ENCODE measurements at places on chromosomes 2 and 18.

GRCh38 chr2:219954331-219954730 lies 326.9 kb downstream of the SLC4A3 start:
- DNase-seq, result no peak

DNA sequence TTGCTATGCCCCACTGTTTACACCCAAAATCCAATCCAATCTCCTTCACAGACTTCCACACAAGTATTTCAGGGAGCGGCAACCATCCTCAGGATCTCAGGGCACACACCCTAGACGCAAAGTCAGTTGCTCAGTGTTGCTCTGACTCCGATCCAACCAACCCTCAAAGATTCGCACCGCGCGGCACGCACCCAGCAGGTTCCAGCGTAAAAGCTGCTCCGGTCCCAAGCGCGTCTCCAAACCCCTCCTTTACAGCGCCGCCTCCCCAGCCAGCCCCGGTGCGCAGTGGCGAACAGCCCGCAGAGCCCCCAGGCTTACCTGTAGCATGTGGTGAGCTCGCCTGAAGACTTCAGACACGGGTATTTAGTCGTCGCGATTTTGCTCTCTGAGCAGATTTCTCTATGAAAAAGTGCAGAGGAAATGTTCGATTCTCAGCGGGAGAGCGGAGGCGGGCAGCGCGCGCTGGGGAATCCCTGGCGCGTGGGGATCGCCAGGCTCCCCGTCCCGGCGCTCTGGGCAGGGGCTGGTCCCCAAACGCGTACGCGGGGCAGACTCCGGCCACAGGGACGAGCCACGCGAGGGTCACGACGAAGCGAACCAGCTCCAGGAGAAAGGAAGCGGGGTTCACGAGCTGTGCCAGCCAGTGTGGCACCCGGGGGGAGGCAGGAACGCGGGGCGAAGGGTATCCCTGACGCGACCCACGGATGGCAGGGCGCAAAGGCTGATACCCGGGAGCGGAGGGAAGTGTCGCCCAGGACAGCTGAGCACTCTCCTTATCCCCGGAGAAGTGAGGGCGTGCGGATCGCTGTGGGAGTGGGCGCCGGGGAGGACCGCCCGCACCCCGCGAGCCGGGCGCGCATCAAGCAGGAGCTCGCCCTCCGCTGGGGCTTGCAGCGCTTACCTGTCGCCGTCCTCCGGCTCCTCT lies 650 bp downstream of the CCBE1 start:
- DNase-seq, result no peak

- DNase-seq, result no peak
Observed at GRCh38 chr2:31402388-31402787, 12.2 kb downstream of the XDH start.

DNA sequence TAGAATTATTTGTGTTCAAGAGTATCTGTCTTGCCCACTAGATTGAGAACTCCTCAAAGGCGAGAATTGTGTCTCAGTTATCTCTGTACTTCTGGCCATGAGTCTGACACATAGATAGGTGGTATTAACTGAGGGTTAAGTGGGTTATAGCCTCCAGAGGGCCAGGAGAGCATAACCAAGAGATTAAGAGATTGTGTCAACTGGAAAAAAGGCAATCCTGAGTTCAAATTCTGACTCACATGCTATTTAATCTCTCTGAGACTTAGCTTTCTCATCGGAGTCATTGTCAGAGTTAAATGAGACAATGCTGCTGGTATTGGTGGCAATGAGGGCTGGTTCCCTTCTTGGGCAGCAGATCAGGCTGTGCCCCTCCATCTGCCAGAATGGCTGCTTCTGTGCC lies 330.9 kb downstream of the TNS1 start:
- DNase-seq, result no peak

GRCh38 chr2:179726461-179727180 lies 134.8 kb downstream of the ZNF385B start:
- DNase-seq, result no peak

- no peak for DNase-seq
Observed at GRCh38 chr18:53941601-53942338, 282.7 kb downstream of the MBD2 start.

GRCh38 chr18:40258311-40258710 lies 1696.7 kb upstream of the PIK3C3 start:
- DNase-seq, result no peak

GRCh38 chr2:177053038-177053437 lies 159.6 kb upstream of the HNRNPA3 start:
- DNase-seq, result no peak

DNA sequence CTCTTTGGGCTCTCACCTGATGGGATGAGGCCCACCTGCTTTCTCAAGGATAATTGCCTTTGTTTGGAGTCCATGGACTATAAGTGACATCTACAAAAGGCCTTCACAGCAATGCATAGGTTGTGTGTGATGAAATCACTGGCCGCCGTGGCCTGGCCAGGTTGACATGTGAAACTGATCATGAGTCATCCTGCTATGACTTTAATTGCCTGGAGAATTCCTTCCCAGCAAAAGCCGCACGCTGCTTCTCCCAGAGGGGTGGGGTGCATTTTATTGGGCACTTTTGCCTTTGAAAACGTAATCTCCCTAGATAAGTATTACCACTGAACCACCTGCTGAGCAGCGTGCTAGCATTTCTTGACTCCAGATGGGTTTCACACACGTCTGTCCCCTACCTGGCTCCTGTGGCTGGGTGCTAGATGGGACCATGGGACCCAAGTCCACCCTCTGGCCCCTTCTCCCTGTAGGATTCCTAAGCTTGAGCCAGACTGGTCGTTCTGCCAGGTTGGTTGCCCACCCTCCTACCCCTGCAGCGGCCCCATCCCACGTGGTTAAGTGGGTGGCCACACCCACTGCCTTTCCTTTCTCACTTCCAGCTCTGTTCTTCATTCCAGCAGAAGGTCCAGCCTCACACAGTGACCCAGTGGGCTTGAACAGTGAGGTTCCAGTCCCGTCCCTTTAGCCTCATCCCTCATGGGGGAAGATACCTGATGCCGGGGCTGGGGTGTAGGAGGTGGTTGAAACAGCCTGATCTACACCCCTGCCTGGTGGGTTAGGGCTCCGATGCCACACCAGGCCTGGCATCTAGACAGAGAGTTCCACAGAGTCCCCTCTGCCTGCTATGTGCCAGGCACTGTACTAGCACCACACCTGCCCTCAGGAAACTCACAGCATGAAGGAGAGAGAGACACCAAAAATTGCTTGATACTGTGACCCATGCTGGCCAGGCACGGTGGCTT lies 89.6 kb downstream of the GBX2 start:
- no peak for DNase-seq

DNA sequence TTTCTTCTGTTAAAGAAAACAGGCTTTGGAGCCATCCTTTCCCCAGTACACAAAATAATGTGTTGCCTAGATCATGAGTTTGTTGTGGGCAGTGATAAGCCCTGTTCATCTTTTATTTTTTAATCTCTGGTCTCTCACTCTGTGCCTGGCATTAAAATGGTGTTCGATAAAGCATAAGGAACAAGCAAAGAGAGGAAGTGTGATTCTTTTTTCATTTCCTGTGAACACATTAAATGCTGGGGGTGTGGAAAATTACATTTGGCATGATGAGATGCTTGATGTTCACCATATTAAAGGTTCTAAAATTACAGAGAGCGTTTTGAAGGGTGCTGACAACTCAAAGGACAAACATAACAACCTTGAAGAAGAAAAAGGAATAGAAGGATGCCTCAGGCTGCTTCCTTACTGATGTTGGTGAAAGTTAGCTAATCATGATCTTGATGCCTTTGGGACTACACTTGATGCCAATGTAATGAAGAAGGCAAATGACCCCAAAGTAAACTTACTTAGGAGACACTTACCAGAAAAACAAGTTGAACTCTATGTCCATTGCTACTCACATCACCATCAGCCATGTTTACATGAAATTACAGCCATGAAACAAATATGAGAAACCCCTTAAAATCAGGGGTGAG lies 33.0 kb downstream of the TMEFF2 start:
- DNase-seq, result no peak

DNA sequence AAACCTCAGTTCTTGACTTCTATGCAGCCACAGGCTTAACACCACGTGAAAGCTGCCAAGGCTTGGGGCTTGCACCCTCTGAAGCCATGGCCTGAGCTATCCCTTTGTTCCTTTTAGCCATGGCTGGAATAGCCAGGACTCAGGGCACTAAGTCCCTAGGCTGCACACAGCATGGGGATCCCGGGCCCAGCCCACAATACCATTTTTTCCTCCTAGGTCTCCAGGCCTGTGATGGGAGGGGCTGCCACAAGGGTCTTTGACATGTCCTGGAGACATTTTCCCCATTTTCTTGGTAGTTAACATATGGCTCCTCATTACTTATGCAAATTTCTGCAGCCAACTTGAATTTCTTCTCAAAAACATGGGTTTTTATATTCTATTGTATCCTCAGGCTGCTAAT lies 619.1 kb downstream of the NYAP2 start:
- DNase-seq, result no peak

DNA sequence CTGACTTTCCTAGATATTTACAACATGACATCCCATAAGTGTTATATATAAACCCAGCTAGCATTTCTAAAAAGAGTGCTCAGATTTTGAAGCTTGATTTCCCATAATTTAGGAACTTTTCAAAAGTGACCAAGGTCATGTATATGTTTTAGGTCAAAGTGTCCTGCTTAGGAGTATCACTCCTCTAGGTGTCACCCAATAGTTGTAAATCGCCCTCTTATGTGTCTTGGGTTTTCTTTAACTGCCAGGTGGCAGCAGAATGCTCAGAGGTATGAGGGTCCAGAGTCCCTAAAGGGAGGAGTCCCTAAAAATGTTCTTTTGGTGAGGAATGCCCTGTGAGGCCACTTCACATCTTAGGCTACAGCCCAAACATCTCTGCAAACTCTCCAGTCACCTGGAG lies 358.3 kb downstream of the CELF4 start:
- no peak for DNase-seq

DNA sequence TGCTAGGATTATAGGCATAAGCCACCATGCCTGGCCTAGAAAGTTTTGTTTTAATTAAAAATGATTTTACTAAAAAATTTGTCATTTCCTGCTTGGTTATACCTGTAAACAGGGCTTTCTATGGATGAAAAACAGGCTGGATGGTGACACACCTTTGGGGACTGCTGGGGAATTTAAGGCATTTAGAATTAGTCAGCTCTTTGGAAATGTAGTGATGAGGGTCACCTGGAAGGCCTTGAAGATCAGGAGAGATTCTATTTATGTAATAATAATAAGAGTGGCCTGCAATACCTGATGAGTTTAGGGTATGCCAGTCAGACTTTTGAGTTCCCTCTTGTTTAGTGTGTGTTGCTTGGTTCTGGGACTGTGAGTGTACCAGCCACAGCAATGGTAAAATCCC lies 51.1 kb downstream of the RALBP1 start:
- no peak for DNase-seq

Data from nucleus accumbens (tissue), 56 donors.